ENCODE measurements at places on chromosomes 13 and 19.

DNA sequence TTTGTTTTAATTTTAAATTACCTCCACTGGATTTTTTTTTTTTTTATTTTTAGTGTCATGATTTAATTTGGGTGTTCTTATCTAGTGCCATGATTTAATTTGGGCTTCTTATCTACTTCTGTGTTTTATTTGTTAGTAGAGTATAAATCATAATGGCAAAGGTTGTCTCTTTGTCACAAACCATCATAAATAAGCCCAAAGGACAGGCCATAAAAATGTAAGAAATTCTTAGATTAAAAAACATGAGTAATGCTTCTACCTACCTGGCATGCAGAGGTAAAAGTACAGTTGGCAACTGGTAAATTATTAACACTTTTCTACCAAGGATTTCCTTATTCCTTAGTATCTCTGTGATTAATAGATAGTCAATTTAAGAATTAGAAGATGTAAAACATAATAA, 55.2 kb downstream of the ERCC5 start:
- DNase-seq, result no peak

DNA sequence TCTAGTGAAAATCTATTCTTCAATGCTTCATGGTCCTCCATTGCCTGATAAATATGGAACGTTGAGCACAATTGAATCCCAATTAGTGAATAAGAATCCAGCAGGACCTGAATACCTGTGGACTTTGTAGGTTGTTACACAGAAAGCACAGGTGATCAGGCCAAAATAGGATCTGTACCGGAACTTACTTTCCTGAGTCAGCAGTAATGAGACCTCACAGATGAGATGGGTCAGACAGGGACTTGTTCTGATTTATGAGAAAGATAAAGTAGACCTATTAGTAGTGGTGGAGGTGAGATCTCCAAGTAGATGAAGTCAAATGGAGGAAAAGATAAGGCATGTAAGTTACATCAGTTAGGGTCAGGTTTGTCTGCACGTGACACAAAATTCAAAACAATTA, 351.1 kb downstream of the MTUS2 start:
- DNase-seq, result no peak

DNA sequence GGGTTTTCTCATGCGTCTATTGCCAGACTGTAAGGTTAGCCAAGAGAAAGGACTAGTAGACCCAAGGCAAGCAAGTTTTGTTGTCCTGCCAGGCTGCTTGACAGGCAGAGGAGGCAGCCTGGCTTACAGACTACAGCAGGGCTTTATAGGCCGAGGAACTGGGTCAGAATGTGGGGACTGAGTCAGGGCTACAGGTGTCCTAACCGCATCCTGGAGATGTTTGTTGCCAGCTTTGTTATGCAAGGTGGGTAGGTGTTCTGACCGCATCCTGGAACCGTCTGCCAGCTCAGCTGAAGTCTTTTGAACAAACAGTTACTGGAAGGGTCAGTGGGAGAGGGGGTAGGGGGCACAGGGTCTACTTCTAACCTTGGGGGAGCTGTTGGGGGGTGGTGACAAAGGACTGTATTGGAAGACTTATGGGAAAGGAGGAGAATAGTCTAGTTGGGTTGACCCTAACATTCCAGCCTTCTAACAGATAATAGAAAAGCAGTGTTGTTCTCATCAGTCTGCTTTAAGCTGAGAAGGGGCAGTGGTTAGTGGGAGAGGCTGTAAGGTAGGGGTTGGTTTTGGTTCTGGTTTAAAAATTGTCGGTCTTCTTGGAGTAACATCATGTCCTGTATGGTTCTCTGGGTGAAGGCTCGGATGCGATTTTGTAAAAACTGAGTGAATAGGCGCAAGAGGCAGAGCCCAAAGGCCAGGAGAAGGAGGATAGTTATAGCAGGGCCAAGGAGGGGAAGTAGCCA, 913.8 kb upstream of the SLITRK5 start:
- no peak for DNase-seq

GRCh38 chr13:28163587-28163986, 25.2 kb downstream of the PAN3 start:
- no peak for DNase-seq

DNA sequence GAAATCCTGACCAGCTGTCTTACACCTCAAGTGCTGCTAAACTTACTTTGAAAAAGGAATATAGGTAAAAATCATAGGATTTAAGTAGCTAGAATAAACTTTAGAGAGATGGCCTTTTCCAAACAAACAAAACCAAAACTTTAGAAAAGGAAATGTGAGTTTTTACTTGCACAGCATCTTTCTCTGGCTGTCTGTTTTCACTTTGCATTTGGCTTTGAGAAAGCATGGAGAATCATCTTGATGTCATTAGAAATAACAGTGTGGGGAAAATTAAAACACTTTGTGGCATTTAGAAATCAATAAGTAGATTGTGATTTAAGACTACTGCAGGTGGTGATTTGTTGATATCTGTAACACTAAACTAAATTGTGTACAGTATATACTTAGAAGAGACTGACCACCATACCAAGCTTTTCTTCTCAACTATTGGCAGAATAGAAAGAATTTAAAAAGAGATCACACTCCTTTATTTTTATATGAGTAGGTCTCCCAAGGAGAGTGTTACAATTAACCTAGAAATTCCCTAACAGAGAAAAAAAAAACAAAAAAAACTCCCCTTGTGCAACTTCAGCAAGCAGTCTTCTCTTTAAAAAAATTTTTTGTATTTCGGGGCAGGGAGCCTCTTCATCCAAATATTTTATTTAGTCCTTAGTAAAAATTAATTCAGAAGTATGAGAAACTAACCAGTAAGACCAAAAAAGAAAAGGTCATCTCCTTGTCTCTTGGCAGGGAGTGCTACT, 6.1 kb downstream of the WDFY2 start:
- no peak for DNase-seq

GRCh38 chr19:6685482-6685881, 15.5 kb upstream of the TNFSF14 start:
- DNase-seq, result no peak

DNA sequence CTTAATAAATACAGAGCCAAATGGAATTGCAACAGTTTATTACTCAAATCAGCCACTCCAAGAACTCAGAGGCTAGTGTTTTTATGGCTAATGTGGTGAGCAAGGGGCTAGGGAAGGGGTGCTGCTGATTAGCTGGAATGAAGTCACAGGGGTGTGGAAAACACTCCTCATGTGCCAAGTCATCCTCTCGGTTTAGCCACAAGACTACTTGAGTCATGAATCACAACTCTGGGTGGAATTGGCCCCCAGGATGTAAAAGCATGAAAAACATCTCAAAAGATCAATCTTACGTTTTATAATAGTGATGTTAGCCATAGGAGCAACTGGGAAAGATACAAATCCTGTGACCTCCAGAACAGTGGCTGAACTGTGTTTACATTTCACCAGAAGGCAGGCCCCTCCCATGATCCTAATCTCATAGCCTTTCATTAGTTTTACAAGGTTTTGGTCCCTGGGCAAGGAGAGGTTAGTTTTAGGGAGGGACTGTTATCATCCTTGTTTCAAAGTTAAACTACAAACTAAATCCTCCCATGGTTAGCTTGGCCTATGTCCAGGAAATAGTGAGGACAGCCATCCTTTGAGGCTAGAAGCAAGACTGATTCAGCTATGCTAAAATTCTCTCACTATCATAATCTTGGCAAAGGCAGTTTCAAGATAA, 2020.1 kb upstream of the PCDH20 start:
- no peak for DNase-seq

DNA sequence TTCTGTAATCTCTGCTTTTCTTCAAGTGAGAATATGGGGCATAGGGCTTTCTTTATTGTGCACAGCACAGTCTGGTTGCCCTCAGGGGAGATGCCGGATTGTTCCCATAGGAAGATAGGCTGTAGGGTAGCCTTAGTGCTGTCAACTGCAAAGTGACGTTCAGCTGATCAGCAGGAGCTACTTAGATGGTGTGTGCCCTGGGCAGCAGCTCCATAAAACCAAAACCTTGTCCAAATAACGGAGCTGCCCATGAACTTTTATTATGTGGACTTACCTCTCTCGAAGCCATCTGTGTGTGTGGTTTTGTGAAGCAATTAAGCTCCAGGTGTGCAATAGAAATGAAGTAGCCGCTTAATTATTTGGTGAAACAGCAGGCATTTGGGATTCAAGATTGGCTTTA, 120.0 kb upstream of the RNF113B start:
- DNase-seq, result no peak

GRCh38 chr19:15838351-15838750, 22.9 kb upstream of the OR10H1 start:
- no peak for DNase-seq

GRCh38 chr13:36362251-36362650, 16.1 kb upstream of the SPART start:
- DNase-seq, result no peak

DNA sequence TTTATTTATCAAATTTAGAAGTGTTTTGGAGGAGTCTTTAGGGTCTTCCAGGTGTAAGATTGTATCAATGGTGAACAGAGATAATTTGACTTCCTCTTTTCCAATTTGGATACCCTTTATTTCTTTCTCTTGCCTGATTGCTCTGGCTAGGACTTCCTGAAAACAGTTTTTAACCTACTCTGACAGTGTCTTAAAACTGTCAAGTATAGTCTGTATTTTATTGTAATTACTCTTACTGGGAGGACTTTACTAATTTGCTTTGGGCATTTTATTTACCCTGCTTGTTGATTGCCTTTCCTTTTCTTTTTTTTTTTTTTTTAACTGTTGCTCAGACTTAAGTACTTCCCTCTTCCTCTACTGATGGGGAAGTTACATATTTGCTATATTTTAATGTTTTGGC, 81.3 kb downstream of the URI1 start:
- no peak for DNase-seq

- DNase-seq, result peak; percentile 37
These were observed at the start of gene PPP1R13L for GRCh38 chr19:45404557-45405434. Gene PPP1R13L (minus strand): TSS chr19:45405069. CDS start chr19:45398318, 6,751 bp downstream.

DNA sequence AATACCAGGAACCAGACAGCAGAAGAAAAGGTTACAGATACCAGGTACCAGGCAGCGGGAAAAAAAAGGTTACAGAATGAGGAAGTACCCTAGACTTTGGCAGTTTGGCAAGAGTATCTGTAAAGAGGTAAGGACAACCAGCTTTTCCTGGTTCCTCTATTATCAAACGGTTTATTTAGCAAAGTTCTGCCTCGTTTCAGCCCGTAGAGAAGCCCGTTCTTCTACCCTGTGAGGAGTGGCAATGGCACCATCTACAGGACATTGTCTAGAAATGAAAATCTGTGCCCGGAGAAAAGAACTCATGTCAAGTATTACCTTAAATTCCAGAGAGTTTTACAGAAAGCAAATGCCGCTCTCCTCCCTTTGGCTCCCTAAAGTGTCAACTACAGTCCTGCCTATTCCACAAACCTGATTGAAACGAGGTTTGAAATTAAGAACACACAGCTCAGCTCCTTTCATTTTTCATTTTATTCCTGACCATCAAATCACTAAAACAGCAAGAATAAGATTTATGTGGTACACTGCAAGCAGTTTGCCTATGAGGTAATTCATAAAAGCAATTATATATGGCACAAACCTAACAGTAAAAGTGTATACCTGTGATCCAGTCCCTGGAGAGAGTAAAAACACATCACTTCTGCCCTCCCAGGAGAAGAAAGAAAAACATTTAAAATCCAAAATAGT, 226.3 kb downstream of the SLC7A1 start:
- DNase-seq, result peak; percentile 90

- no peak for DNase-seq
These were observed 116.8 kb upstream of the CACNA1A start for GRCh38 chr19:13622766-13623715.

DNA sequence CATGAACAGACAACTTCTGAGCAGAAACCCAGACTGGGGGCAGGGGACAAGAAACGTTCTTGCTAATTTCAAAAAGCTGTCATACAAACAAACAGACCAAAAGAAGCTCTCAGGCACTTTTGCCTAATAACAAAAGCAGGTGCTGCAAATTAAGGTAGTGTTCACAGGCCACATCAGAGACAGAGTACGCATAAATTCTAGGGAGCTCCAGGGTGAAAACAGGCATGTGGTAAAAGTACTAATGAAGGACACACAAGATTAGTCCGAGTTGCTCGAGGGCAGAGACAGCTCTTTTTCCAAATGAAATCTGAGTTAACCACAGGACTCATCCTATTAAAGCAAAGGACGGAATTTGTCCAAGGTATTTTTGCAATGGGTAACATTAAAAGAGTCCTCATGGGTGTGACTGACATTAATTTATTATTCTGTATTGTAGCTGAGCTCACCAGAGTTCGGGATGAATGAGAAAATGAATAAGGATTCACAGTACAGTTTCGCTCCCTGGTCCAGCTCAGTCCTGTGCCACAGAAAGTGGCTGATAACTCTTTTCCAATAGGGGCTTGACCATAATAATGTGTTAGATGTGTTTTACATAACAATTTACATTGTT, 197.3 kb downstream of the LHFPL6 start:
- DNase-seq, result no peak

GRCh38 chr19:5364674-5365073, 24.1 kb upstream of the PTPRS start:
- no peak for DNase-seq

- no peak for DNase-seq
These were observed 33.2 kb downstream of the CCL25 start for GRCh38 chr19:8085598-8086408.

DNA sequence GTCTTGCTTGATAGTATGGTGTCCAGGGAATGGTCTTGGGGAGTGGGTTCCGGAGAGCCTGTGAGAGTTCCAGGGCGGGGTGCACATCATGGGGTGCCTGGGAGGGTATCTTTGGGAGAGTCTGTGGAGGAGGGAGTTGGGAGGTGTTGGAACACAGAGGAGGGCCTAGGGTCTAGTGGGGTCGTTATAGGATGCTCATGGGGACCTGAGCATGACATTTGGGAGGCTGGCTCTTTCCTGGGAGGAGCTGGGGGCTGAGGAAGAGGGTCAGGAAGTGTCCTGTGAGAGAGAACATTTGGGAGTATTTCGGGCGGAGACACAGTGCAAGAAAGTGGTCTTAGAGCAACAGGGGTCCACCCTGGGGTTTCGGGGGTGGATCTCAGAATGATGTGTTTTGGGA, 2.7 kb downstream of the ACTL9 start:
- no peak for DNase-seq

- DNase-seq, result no peak
These were observed 1451.5 kb downstream of the EFNB2 start for GRCh38 chr13:105083992-105084391.

- DNase-seq, result no peak
These were observed 72.8 kb downstream of the COG3 start for GRCh38 chr13:45537516-45537915.

Data from hematopoietic multipotent progenitor cell (in vitro differentiated cells).